ENCODE measurements at places on chromosomes 12 and 14. TPM values are rescaled to one million over a fixed set of nuclear protein-coding genes. Genes with fewer than 3 reads are reported as not detected.

- peaks cover 4% of the 10 kb centered on the region for H3K4me1 ChIP-seq
- DNase-seq, result no peak
- H3K36me3 ChIP-seq, result no peaks in the 10 kb centered on the region
- H3K27ac ChIP-seq, result no peak overlapping the region
Measured at GRCh38 chr12:31737345-31737744, 8.5 kb upstream of the AMN1 start.

DNA sequence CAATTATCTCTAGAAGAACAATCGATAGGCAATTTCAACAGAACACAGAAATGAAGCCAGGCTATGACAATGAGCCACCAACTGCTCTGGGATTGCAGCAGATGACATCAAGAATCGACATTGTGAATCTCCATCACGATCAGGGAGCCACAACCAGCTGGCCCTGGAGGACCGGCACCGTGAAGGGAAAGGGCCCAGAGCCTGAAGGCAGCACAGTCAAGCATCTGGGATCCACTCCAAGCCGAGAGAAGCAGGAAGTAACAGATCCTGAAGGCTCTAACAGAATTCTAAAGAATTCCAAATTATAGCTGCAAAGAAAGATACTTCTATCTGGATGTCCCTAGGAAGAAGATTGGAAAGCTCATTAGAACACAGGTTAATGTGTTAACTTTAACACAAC, 61.0 kb downstream of the LRRC74A start:
- no peaks in the 10 kb centered on the region for H3K36me3 ChIP-seq
- peaks cover 6% of the 10 kb centered on the region for H3K4me1 ChIP-seq
- H3K4me3 ChIP-seq, result no peak overlapping the region
- H3K27ac ChIP-seq, result no peak overlapping the region

DNA sequence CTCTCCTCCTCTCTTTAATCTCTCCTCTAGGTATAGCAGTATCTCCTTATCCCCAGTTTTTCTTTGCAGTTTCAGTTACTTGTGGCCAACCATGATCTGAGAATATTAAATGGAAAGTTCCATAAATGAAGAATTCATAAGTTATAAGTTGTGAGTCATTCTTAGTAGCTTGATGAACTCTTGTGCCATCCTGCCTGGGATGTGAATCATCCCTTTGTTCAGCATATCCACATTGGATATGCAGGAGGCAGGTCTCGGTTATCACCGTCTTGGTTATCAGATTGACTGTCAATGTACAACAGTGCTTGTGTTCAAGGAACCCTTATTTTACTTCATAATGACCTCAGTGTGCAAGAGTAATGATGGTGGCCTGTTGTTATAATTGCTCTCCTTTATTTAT, 134.0 kb downstream of the TMEM117 start:
- no peak for DNase-seq
- H3K27ac ChIP-seq, result no peak overlapping the region
- no peaks in the 10 kb centered on the region for H3K27me3 ChIP-seq
- H3K36me3 ChIP-seq, result no peaks in the 10 kb centered on the region
- H3K4me1 ChIP-seq, result no peaks in the 10 kb centered on the region
- no peak overlapping the region for H3K4me3 ChIP-seq

Gene TAS2R8
- total RNA-seq, result not detected

- H3K27me3 ChIP-seq, result no peaks in the 10 kb centered on the region
- H3K27ac ChIP-seq, result no peak overlapping the region
- no peak for DNase-seq
- peaks cover 14% of the 10 kb centered on the region for H3K36me3 ChIP-seq
- peaks cover 11% of the 10 kb centered on the region for H3K4me1 ChIP-seq
- H3K4me3 ChIP-seq, result no peak overlapping the region
Measured at GRCh38 chr12:19483727-19484126, 44.4 kb downstream of the AEBP2 start.

- H3K27me3 ChIP-seq, result no peaks in the 10 kb centered on the region
- H3K27ac ChIP-seq, result no peak overlapping the region
- peaks cover 16% of the 10 kb centered on the region for H3K4me1 ChIP-seq
- DNase-seq, result no peak
- H3K36me3 ChIP-seq, result no peaks in the 10 kb centered on the region
- H3K4me3 ChIP-seq, result no peak overlapping the region
Measured at GRCh38 chr14:94394025-94394493, 5.7 kb upstream of the SERPINA1 start.

Gene TEX52
- not detected for total RNA-seq

Gene FCF1
- total RNA-seq, result 84.3 TPM

GRCh38 chr14:80055667-80056496, 155.4 kb downstream of the DIO2 start:
- DNase-seq, result peak; percentile 34
- H3K4me1 ChIP-seq, result no peaks in the 10 kb centered on the region
- H3K36me3 ChIP-seq, result no peaks in the 10 kb centered on the region
- no peaks in the 10 kb centered on the region for H3K27me3 ChIP-seq
- no peak overlapping the region for H3K4me3 ChIP-seq

DNA sequence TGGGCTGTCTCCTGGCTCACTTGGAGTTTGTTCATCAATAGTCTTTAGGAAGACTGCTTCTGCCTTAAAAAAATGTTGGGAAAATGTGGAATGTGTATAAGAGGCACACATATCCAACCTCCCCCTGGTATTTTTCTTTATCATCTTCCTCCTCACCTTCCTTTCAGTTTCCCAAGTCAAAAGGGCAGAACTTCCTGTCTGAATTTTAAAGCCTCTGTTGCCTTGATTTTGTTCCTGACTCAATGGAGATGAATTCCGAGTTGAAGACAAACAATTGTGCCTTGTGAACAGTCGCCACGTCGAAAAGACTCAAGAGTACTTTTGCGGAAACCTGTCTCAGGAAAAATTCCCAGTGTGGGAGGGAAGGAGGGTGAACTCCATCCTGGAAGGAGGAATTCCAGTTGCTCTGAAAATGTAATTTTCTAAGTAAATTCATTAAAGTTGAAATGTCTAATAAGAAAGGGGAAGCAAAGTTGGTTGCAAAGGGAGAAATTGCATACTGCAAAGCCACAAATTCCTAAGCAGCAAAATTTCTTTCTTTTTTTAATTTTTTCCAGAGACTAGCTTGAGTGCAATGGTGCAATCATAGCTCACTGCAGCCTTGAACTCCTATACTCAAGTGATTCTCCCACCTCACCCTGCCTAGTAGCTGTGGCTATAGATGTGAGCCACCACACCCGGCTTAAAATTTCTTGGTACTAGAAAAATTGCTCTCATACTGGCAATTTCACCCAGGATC, 50.2 kb upstream of the ELK3 start:
- no peaks in the 10 kb centered on the region for H3K27me3 ChIP-seq
- H3K4me3 ChIP-seq, result no peak overlapping the region
- no peaks in the 10 kb centered on the region for H3K4me1 ChIP-seq
- no peak overlapping the region for H3K27ac ChIP-seq
- H3K36me3 ChIP-seq, result no peaks in the 10 kb centered on the region
- no peak for DNase-seq

DNA sequence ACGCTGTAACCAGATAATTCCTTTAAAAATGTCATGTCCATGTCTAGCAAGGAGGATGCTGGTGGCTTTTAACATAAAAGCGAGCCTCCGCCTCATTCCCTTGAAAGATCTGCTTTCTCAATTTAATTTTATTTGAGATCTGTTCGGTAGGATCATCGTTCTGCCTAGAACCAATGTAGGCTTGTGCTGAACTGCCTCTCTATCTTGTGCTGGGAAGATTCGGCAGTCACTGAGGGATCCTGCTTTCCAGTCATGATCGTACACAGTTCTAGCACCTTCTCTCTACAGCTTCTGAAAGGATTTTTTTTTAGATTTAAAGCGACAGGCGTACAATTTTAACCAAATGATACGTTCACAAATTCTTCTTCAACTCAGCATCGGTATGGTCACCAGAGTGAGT, 54.3 kb downstream of the PEBP1 start:
- H3K27ac ChIP-seq, result no peak overlapping the region
- peaks cover 3% of the 10 kb centered on the region for H3K4me1 ChIP-seq
- no peaks in the 10 kb centered on the region for H3K27me3 ChIP-seq

- no peak for DNase-seq
- peak overlapping the region; percentile 99 for H3K27ac ChIP-seq
- H3K4me3 ChIP-seq, result peak overlapping the region; percentile 85
Measured at GRCh38 chr12:111841236-111841749, 735 bp upstream of the MAPKAPK5 start.

DNA sequence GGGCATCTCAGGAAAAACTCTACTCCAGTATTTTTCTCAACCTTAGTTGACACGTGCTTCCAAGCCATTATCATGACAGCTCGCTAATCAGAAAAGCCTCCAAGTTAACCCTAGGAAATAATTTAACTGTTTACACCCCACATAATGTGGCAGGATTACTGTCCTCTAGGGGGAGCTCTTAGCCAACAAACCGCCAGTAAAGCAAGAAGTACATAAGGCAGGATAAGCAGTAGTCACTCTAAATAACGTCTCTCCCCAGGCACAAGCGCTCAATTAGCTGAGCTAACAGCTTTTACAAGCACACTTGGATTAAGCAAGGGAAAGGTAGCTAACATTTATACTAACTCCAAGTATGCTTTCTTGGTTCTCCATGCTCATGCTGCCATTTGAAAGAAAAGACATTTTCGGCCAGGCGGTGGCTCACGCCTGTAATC, 22.8 kb downstream of the APOBEC1 start:
- H3K27ac ChIP-seq, result no peak overlapping the region
- H3K4me1 ChIP-seq, result peaks cover 6% of the 10 kb centered on the region
- no peaks in the 10 kb centered on the region for H3K27me3 ChIP-seq

DNA sequence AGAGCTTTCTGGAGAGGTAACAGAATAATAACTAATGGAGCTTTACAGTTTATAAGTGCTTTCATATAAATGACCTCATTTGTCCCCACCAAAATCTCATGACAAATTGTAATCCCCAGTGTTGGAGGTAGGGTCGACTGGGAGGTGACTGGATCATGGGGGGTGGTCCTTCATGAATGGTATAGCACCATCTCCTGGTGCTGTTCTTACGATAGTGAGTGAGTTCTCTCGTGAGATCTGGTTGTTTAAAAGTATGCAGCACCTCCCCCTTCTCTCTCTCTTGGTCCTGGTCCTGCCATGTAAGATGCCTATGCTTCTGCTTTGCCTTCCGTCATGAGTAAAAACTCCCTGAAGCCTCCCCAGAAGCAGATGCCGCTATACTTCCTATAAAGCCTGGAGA, 423.3 kb upstream of the GARIN6 start:
- H3K4me3 ChIP-seq, result no peak overlapping the region
- DNase-seq, result no peak
- no peaks in the 10 kb centered on the region for H3K36me3 ChIP-seq
- no peaks in the 10 kb centered on the region for H3K4me1 ChIP-seq
- H3K27ac ChIP-seq, result no peak overlapping the region

GRCh38 chr12:95533985-95534384, 17.3 kb downstream of the USP44 start:
- no peak overlapping the region for H3K27ac ChIP-seq
- peaks cover 12% of the 10 kb centered on the region for H3K4me1 ChIP-seq
- DNase-seq, result no peak
- H3K36me3 ChIP-seq, result peaks cover 22% of the 10 kb centered on the region
- no peak overlapping the region for H3K4me3 ChIP-seq

Gene APOF
- not detected for total RNA-seq

- H3K27me3 ChIP-seq, result no peaks in the 10 kb centered on the region
- no peak for DNase-seq
- peak overlapping the region; percentile 93 for H3K4me3 ChIP-seq
- peaks cover 4% of the 10 kb centered on the region for H3K4me1 ChIP-seq
Measured at GRCh38 chr12:95215949-95216348, 1.3 kb downstream of the FGD6 start.

- H3K4me3 ChIP-seq, result no peak overlapping the region
- no peak for DNase-seq
- H3K4me1 ChIP-seq, result no peaks in the 10 kb centered on the region
- H3K27ac ChIP-seq, result no peak overlapping the region
- no peaks in the 10 kb centered on the region for H3K27me3 ChIP-seq
- H3K36me3 ChIP-seq, result no peaks in the 10 kb centered on the region
Measured at GRCh38 chr14:102213984-102214658, 74.4 kb downstream of the WDR20 start.

GRCh38 chr12:66598079-66598478, 80.8 kb downstream of the GRIP1 start:
- H3K4me1 ChIP-seq, result peaks cover 7% of the 10 kb centered on the region
- no peak overlapping the region for H3K27ac ChIP-seq
- no peak for DNase-seq
- no peak overlapping the region for H3K4me3 ChIP-seq

Gene HIF1A
- total RNA-seq, result 178 TPM

DNA sequence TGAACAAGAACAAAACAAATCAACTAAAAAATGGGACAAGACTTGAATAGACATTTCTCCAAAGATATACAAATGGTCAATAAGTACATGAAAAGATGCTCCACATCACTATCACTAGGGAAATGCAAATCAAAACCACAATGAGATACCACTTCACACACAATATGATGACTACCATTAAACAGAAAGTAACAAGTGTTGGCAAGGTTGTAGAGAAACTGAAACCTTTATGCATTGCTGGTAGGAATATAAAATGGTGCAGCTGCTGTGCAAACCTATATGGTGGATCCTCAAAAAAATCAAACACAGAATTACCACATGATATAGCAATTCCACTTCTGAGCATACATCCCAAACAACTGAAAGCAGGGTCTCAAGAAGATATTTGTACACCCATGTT, 5.2 kb downstream of the SMAGP start:
- no peaks in the 10 kb centered on the region for H3K4me1 ChIP-seq
- H3K27ac ChIP-seq, result no peak overlapping the region
- H3K36me3 ChIP-seq, result no peaks in the 10 kb centered on the region
- H3K27me3 ChIP-seq, result no peaks in the 10 kb centered on the region

GRCh38 chr12:88553941-88554658, 26.2 kb downstream of the KITLG start:
- peaks cover 1% of the 10 kb centered on the region for H3K4me1 ChIP-seq
- H3K36me3 ChIP-seq, result no peaks in the 10 kb centered on the region
- DNase-seq, result no peak
- H3K27ac ChIP-seq, result no peak overlapping the region
- no peak overlapping the region for H3K4me3 ChIP-seq

DNA sequence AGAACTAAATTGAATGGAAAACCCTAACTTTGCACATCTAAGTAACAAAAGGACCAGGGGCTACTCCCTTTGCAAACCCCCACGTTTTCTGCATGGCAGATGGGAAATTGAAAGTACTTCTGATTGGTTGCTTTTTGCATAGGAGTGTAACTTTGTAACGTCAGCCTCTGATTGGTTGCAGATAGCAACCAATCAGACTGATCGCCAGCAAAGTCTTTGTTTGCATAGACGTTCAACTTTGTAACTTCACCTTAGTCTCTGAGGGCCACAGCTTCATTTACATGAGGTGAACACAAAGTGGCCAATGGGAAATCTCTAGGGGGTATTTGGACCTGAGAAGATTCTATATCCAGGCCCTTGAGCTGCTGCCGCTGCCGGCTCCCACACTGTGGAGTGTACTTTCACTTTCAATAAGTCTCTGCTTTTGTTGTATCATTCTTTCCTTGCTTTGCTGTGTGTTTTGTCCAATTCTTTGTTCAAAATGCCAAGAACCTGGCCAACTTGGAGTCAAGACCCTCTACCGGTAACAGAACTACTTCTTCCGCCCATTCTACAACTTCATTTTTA, 102.5 kb upstream of the PRICKLE1 start:
- no peaks in the 10 kb centered on the region for H3K4me1 ChIP-seq
- H3K27ac ChIP-seq, result no peak overlapping the region
- no peaks in the 10 kb centered on the region for H3K27me3 ChIP-seq
- H3K4me3 ChIP-seq, result no peak overlapping the region
- no peak for DNase-seq

Gene INSM2
- total RNA-seq, result not detected

Gene IFNG-AS1
- total RNA-seq, result not detected

GRCh38 chr12:57146961-57147944, at the start of gene LRP1-AS:
Gene LRP1-AS, minus strand, starts transcription at chr12:57147619.
- no peaks in the 10 kb centered on the region for H3K27me3 ChIP-seq
- no peak within 1 kb of the TSS for H3K27ac ChIP-seq
- DNase-seq, result no peak
- peaks cover 4% of the 10 kb centered on the region for H3K4me1 ChIP-seq
- H3K36me3 ChIP-seq, result peaks cover 47% of the 10 kb centered on the region
- no peak within 1 kb of the TSS for H3K4me3 ChIP-seq
